Suppressor macrophage treated with lipopolysaccharide for 1 hour (primary cell): ENCODE measurements at places on chromosomes 2 and 18.

DNA sequence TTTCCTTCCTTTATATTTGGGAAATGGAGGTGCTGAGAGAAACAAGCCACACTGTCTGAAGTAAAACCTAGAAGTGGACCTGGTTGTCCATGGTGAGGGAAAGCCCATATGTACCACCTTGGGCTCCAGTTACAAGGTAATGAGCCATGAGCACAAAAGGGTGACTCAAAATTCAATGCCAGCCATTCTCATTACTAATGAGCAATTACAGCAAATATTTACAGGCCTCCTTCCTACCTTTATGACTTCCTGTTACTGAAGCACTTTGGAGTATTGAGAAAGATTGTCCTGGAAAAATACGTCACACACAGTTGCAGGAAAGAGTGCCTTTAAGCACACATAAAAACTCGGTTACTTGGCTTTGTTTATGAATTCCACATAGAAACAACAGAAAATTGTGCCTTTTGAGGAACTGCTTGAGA is 9.1 kb downstream of the EPAS1 start:
- no peak for DNase-seq

DNA sequence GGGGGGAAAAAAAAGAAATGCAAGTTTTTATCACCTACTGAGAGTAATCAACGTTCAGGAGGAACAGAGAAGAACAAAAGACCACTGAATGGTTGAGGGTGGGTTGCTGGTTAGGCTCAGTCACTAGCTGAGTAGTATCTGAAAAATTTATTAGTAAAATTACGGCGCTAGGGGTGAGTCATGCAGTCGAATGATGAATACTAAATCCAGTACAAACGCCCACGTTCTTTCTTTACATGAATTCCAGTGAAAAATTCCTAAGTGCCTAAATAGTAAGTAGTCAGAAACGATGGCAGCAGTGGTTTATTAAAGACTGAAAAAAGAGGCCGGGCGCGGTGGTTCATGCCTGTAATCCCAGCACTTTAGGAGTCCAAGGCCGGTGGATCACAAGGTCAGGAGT is 52.0 kb downstream of the TEKT4 start:
- no peak for DNase-seq

- DNase-seq, result no peak
These were observed 572.7 kb upstream of the SALL3 start for GRCh38 chr18:78406743-78407465.

DNA sequence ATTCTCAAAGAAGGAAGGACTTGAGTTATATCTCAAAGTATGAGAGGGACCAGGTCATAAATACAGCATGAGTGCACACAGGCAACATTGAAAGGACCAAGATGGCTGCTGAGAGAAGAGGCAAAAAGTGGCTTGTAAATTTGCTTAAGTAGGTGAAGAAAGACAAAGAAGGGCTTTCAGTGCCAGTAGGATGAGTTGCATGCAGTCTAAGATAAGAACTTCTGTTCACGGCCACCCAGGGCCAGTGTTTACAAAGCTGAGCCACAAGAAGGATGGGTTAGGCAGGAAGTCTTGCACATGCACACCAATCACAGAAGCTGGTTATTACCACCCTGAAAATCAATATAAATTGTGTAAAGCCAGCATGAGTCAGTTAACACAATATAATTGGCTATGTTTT is 3.1 kb upstream of the ABCB11 start:
- DNase-seq, result no peak

DNA sequence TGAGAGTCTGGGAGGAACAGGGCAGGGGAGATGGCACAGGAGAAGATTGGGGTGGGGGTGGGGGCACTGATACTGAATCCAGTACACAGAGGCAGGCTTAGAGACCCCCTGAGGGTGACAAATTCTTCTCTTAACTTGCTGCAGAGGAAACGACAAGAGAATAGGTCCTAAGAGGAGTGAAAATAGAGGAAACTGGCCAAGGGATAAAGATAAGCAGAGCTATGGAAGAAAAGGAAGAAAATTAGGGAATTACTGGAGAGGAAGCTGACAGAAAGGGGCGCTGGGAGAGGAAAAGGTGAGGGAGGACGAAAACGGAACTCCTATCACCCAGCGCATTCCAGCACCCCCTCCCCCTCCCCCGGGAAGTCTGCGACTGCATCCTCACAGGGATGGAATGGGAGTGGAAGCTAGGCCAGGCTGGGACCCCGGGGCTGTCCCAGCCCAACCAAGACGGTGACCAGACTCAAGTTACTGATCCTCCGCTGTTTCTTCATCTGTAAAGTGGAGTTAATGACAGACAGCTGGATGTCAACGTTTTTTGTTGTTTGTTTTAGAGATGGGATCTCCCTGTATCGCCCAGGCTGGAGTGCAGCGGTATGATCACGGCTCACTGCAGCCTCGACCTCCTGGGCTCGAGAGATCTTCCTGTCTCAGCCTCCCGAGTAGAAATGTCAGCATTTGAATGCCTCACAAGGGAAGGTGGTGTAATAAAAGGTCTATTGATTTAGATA is 2.6 kb upstream of the EMX1 start:
- no peak for DNase-seq

DNA sequence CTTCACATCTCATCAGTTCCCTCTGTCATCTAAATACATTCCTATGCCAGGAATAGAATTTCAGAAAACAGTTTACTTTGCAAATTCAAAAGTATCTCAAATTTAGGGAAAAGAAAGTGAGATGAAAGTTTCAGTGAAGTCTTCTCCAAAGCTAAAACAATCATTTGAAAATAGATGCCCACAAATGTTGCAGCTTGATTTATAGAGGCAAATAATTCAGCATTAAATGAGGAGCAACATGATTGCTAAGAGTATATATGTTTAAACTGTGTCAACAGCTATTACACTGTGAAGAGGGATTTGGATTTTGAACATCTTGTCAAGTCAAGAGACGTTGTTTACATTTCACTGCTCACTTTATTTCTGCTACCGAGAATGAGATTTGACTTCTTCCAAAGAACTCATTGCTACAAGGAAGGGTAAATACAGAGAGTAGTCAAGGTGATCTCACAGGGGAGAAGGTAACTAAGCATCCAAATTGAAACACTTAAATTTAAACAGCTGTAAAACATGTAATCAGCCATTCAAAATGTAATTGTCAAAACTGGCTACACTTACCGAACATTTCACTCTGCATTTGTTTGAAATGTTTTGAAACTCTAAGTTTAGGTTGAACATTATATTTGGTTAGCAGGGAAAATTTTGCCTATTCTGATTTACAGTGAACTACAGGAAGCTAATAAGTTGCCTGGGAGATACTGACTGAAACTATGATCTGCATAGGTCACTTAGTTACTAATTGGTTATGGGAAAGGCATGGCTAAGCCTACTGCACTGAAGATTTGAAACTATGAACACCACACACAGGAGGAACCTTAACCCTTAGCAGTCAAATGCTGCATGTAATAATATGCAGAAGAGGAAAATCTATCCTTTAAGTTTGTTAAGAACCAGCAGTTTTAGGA is 33.2 kb upstream of the GALNT3 start:
- no peak for DNase-seq

- DNase-seq, result no peak
These were observed 158.1 kb downstream of the RBM43 start for GRCh38 chr2:151103551-151103950.

GRCh38 chr18:70622622-70623419 is 334.0 kb downstream of the SOCS6 start:
- DNase-seq, result peak; percentile 18

GRCh38 chr18:35495536-35496314 is 2.0 kb downstream of the INO80C start:
- DNase-seq, result no peak

DNA sequence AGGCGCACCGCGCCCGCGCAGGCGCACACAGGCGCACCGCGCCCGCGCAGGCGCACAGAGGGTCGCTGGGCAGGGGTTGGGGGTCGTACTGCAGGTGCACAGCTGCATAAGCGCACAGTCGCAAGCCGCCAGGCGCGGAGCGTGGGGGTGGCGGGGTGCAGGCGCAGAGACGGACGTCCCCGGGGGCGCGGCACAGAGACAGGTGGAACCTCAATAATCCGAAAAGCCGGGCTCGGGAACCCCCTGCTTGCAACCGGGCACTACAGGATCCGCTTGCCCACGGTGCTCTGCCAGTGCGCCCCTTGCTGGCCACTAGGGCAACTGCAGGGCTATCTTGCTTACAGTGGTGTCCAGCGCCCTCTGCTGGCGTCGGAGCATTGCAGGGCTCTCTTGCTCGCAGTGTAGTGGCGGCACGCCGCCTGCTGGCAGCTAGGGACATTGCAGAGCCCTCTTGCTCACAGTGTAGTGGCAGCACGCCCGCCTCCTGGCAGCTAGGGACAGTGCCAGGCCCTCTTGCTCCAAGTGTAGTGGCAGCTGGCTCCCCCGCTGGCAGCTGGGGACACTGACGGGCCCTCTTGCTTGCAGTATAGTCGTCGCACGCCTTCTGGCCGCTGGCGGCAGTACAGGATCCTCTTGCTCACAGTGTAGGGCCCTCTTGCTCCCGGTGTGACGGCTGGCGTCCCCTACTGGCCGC is 34.9 kb downstream of the FAM110C start:
- DNase-seq, result peak; percentile 51

DNA sequence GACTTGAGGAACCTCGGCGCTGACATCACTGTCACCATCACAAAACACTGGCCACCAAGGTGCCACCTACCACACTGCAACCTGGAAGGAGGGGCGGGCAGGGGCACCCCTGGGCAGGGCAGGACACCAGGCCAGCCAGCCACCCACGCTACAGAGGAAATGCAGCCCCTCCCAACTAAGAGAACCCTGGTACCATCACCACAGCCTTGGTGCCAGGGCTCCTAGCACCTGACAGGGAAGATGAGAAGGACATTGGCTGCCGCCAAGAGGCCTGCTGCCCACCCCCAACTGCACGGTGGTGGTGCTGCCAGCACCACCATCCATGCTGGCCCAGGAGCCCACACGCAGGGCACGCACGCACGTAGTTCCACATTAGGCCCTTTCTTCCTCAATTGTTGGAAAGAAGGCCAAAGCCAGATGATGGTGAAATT is 88.7 kb downstream of the HDAC4 start:
- peak; percentile 30 for DNase-seq

DNA sequence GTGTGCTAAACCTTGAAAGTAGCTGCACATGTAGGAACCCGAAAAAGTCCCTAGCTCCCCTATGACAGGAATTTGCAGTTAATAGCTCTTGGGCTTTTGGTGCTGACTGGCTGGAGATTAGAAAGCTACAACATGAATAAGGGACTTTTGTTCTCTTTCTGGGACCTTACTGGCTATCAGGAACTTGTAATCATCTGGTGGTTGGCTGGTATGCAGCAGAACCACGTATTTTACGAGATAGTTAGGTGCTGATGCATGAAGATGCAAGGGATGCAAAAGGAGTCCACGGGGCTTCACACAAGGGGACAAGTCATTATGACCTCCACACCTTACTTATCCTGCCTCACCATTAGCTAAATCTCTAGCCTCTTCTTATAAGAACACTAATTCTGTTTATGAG is 190.2 kb upstream of the NRXN1 start:
- no peak for DNase-seq

DNA sequence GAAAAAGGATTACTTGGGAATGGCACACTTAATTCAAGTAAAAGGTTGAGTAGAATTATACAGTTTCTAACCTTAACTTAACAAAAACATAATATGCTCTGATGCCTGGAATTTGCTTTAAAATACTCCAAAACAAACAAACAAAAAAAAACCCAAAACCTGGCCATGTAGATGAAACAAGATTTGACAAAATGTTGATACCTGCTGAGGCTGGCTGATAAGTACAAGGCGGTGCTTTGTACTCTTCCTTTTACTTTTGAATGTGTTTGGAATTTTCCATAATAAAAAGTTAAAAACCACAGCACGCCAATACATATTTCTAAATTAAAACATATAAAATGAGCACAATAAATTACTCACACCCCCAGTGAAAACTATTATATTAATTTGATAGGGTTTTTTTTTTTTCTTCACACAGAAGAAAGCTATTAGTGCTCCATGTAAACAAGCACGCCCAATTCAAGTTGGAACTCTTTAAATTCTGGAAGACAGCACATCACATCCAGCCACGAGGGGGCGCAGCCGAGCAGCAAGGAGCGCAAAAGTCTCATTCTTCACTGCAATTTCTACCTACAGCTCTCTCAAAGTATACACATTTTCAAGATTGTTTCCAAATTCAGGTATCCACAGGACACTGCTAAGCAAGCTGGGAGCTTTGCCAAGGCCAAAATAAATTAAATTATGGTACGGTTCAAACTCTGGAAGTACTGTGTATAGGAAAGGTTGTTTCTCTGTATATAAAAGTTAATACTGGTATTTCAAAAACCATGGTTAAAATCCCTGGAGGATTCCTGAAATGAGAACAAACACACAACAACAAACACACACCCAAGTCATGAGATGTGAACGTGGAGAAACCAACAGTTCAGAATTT is 7.5 kb downstream of the SERTAD2 start:
- peak; percentile 91 for DNase-seq

DNA sequence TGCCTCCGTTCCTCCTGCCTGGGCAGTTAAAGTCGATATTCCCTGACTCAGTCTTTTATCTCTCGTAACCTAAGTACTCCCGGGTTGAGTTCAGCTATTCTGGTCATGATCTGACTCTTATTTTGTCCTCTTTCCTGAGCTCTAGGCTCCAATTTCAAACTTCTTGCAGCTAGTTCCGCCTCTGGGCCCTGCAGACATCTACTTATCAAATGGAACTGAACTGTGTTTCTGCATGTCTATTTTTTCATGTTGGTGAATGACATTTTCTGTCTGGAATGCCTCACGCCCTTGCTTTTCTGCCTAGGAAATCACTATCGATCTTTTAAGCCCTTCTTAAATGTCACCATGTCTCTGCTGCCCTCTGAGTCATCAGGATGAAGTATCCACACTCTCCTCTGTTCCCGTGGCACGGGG is 101.5 kb downstream of the VAPA start:
- DNase-seq, result no peak

DNA sequence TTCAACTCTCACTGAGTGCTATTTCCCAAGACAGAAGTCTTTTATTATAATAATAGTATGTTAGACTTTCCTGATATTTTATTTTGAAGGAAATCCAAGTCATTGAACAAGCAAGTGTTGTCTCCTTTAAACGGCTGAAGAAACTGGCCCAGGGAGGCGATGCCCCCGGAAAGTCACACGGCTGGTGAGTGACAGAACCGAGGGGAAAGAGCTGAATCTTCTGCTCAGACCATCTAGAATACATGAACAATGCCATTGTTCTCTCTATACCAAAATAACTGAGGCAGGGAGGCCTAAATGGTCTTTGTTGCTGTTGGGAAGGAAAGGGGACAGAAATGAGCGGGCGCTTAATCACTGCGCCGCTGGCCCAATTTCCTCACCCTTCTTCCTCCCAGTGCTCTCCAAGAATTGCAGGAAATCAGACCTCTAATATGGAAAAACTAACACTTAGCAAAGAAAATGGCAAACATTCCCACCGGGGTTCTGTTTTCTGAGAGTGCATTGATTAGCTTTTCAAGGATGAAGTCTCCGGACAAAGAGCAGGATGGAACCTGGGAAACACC is 101.5 kb downstream of the KLF7 start:
- DNase-seq, result no peak
